PC-3 (cell line): ENCODE measurements at places on chromosomes 13 and 19. TPM values are rescaled to one million over a fixed set of nuclear protein-coding genes. Genes with fewer than 3 reads are reported as not detected.

DNA sequence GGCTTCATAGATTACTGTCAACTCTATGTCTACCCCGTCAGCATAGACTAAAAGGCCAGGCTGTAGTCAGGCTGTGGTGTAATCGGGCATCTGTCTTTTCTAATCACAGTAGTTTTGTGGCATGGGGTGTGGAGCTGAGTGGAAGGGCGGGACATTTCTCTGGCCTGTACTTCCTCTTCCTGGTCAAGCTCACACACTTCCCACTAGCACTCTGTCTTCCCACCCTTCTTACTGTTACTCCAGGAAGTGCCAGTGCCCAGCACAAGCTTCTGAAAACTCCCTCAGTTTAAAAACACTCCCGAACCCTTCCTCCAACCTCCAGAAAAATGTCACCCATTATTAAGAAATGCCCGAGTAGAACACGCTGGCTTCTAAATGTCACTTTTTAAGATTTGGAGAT lies 229.8 kb downstream of the KLF5 start:
- DNase-seq, result no peak

DNA sequence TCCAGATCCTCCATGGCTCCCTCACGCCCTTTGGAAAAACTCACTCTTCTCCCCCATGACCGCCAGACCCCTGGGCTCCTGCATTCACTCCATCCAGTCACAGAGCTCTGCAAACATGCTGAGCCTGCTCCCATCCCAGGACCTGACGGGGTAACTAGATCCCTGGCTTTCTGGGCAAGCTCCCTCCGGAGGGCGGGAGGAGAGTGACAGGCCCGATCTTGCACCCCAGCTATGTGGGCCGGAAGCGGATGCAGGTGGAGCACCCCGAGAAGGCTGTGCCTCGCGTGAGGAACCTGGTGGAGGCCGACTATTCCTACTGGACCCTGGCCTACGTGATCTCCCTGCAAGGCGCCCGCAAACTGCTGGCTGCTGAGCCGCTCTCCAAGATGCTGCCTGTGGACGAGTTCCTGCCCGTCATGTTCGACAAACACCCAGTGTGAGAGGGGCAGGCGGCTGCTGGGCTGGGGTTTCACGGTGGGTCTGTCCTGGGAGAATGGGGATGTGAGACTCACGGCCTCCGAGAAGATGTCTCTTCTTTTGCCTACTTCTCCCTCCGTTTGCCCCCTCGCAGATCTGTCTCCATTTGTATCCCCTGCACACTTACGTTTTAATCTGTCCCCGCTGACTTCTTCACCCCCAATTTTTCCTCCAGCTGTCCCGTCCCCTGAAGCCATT lies 25.2 kb downstream of the COLGALT1 start:
- no peak for DNase-seq

- no peak for DNase-seq
Observed at GRCh38 chr13:53112522-53112921, 83.9 kb downstream of the OLFM4 start.

- DNase-seq, result no peak
Observed at GRCh38 chr19:44732235-44733014, 16.1 kb upstream of the BCL3 start.

DNA sequence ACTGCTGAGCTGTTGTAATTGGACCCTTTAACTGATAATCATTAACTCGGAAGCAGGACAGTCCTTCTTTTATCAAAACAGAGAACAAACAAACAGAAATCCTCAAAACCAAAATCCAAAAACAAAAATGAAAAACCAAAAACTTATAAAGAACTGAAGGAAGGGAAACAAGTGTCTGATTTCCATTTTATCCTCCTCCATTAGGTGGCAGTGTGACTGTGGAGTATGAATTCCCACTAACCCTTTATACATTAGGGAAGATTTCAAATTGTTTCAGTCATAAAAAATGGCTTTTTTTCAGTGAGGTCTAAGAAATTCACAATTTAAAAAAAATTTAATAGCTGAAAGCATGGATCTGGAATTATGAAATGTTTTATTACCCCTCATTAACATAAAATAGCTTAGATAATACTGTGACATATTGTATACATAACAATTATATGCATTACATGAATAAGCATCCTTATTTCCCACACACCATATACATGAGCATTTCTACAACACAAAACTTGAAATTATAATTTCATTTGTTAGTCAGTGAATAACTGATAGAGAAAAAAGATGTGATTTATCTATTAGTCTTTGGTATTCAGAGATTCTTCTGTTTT lies 1074.3 kb upstream of the PCDH9 start:
- DNase-seq, result peak; percentile 61

DNA sequence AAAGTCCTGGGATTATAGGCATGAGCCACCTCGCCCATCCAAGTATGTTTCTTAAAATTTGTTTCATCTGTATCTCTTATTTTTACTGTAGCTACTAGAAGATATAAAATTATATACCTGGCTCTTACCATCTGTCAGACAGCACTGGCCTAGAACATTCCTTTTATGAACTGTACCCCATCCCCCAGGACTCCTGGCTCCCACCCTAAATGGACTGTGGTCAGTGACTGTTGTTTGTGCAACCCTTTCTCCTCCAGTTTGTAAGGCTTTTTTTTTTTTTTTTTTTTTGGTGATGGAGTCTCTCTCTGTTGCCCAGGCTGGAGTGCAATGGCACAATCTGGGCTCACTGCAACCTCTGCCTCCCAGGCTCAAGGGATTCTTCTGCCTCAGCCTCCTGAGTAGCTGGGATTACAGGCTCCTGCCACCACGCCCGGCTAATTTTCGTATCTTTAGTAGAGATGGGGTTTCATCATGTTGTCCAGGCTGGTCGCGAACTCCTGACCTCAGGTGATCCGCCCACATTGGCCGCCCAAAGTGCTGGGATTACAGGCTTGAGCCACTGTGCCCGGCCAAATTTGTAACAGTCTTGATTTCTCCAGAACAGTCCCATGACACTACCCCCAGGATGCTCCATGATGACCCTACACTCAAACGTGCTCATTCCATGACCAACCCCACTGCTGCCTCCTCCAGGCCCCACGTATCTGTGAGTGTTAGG lies 2.5 kb downstream of the NDUFA3 start:
- DNase-seq, result no peak

DNA sequence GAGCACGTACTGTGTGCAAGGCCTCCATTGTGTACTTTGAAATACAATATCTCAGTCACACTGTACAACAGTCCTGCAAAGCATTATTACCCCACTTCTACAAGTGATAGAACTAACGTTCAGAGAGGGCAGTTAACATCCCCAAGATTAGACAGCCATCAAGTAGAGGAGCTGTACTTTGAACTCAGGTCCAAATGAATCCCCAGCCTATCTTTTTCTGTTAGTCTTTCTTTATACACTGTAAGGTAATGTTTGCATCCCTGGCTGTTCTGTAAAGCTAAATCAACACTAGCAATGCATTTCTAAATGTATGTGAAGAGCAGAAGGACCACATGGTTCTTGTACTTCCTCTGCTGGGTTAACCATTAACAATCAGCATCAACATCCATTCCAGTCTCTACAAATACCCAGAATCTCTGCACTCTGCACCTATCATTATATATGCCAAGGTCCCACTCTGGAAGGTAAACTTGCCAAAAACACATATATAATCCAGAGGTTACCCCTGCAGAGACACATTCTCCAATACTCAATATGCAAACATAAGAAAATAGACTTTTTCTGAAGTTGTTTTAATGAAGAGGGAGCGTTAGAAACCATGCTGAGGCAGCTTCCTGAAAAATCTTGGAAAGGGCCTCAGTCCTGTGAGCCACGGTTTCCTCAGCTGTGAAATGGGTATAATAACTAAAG lies 182.3 kb downstream of the MZT1 start:
- DNase-seq, result no peak

GRCh38 chr19:51359294-51359693 lies 6.9 kb downstream of the ETFB start:
- peak; percentile 70 for DNase-seq

GRCh38 chr13:25840261-25840660 lies 211.6 kb downstream of the SHISA2 start:
- peak; percentile 33 for DNase-seq

GRCh38 chr13:42899266-42899665 lies 92.8 kb downstream of the EPSTI1 start:
- no peak for DNase-seq

GRCh38 chr19:52094526-52095130 lies 937 bp downstream of the ZNF841 start:
- peak; percentile 9 for DNase-seq

DNA sequence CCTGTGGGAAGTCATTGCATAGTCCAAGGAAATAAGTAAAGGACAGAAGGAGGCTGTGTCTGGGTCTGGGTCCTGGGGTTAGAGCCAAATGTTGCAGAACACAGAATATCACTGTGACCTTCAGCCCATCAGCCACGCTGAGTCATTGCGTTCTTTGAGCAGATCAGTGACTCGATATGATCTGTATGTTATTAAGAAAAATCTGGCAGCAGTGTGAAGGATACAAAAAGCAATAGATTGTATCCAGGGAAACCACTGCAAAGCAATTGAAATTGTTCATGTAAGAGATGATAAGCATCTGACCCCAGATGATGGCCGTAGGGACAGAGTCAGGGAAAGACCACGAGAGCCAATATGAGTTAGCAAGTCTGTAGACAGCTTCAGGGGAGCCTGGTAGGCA lies 1575.1 kb upstream of the SLC10A2 start:
- peak; percentile 29 for DNase-seq

- no peak for DNase-seq
Observed at GRCh38 chr13:91408971-91409370, 10.6 kb downstream of the GPC5 start.

- DNase-seq, result no peak
Observed at GRCh38 chr13:110438211-110438610, 123.3 kb downstream of the RAB20 start.

GRCh38 chr13:18628428-18628827 lies 553.2 kb downstream of the TUBA3C start:
- no peak for DNase-seq

DNA sequence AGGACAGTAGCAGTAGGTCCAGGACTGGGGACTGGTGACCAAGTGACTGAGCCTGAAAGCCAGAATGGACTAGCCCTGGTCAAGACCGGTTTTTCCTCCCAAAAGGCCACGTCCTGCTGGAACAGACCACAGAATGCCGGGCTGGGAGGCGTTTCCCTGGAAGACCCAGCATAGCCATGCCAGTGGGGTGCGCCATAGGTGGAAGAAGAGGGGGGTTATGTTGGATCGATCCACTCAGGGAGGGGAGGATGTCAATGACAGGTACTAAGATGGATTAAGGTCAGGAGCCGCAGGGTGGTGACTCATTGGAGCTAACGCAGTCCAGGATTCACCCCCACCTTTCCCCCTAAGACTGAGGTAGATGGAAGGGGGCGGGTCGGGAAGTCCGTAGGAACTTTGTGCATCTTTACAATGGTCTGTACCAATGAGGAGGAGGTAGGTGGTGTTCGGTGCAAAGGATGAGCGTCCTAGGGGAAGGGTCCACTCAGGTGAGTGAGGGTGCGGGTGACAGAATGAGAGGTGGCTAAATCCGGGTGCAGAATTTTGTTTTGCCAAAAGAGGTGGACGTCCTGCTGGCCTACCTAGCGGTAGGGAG lies 21.0 kb downstream of the VASP start:
- DNase-seq, result peak; percentile 90

- no peak for DNase-seq
Observed at GRCh38 chr19:38441657-38442348, 8.3 kb downstream of the RYR1 start.

- DNase-seq, result no peak
Observed at GRCh38 chr13:71605744-71606143, 261.3 kb downstream of the DACH1 start.

- DNase-seq, result peak; percentile 8
Observed at GRCh38 chr13:25330541-25330940, 29.1 kb downstream of the NUP58 start.

GRCh38 chr19:9070066-9070465 lies 16.8 kb upstream of the OR1M1 start:
- DNase-seq, result no peak

DNA sequence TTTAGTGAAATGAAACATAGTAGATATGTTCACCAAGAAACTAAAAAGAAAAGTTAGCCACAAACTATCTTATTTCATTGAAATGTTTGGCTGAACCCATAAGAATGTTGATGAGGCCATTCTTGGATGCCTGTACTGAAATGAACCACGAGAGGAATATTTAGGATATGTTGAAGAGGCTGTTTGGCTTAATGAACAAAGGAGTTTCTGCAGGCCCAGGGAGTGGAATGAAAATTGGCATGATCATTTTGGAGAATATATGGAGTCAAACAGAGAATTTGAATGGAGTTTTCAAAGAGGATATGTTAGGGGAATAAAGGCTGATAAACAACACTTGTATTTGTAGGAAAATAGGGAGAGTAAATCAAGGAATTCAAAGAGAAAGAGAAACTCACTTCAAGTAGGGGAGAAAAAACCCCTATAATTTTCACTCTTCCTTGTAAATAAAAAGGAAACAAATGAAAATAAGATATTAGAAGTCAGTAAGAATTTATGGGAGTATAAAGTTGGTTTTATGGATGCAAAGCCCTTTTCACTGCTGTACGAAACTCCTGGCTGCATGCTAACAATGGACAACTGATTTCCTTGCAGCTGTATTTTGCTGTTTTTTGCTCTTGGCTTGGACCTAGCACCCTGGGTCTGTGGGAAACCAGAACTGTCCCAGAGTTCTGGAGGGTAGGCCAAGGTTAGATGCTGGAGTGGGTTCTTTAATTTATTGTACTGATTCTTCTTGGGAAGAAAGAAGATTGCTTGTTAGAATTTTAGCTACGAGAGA lies 36.5 kb downstream of the KL start:
- no peak for DNase-seq

Gene ZNF837
- 9.5 and 12.6 TPM in 2 replicates for total RNA-seq

Gene MYO1F
- 2.0 TPM in 1 of 2 replicates, not detected in the other for total RNA-seq

Gene ZNF527
- 1.6 and 4.1 TPM in 2 replicates for total RNA-seq

Gene TEX101
- not detected in 2 replicates for total RNA-seq

Gene MEDAG
- not detected in 2 replicates for total RNA-seq

Gene KLK1
- not detected in 2 replicates for total RNA-seq

Gene ADGRE2
- 2.5 and 4.2 TPM in 2 replicates for total RNA-seq

Gene FGF9
- total RNA-seq, result not detected in 2 replicates

Gene LRG1
- total RNA-seq, result 0.23 and 0.51 TPM in 2 replicates

Gene SYNGR4
- total RNA-seq, result not detected in 2 replicates

Gene ZNF726
- total RNA-seq, result 12.7 and 12.8 TPM in 2 replicates
